ENCODE measurements at places on chromosomes 4 and X.

DNA sequence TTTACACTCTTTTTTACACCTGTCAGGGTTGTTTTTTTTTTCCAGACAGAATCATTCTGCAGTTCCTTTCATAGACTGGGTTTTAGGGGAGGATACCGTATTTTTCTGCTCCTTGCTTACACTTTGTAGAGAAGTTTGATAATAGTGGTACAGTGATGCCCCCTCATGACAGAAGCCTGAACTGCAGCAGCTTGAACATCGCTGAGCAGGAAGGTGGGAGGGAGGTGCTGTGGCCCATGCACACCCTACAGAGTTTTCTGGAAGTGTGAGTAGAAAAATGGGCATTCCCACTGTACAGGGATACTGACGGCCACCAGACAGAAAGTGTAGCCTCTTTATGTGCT, 54.5 kb downstream of the RAB40A start:
- peak; percentile 77 for DNase-seq

- peak; percentile 45 for DNase-seq
Measured at GRCh38 chrX:110847334-110847733, 51.7 kb upstream of the CHRDL1 start.

- no peak for DNase-seq
Measured at GRCh38 chr4:99790796-99791617, 25.6 kb upstream of the DAPP1 start.

DNA sequence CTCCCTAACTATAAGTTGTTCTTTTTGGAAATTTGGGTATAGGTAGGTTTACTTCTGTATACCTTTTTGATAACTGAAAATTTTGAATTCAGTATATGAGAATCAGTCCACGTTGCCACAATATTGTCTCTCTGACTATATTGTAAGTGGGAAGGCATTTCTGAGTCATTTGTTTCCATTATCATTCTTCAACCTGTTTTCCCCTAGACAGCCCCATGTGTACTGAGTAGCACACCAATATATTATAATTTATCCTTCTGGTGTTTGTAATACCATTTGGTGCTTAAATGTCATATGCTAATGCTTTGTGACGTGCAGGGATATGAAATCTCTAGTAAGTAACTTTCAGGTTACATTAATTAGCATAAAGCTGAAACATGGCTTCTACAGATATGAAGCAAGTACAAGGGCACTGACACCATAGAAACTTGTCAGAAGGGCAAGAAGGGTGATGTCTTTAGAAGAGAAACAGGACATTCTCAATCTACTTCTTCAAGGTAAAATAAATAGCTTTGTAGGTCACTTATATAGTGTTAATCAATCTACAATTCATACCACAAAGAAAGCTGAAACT, 27.7 kb downstream of the PAK3 start:
- DNase-seq: no peak

GRCh38 chr4:128371001-128371777, 83.6 kb upstream of the PGRMC2 start:
- DNase-seq: no peak

GRCh38 chr4:150983851-150984250, 31.2 kb downstream of the LRBA start:
- DNase-seq: no peak

DNA sequence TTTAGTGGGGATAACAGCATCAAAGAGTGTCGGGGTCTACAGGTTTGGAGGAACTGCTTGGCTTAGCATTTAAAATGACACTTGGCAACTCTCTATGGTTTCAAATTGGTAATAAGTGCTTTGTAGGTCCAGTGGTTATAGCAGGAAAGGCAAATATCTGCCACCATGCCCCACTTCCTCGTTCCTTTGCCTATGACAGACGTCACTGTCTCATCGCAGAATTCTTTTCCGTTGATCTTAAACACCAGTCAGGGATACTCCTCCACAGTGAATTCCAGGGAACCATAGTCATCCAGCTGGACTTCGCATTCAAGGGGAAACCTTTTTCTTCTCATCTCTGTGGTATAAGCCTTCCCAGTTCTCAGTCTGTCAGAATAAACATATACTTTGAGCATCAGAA, 319.1 kb downstream of the GPAT3 start:
- no peak for DNase-seq

- DNase-seq: no peak
Measured at GRCh38 chrX:136431625-136432024, 56.1 kb upstream of the BRS3 start.

- no peak for DNase-seq
Measured at GRCh38 chr4:98584265-98584664, 74.1 kb downstream of the TSPAN5 start.

GRCh38 chr4:183096276-183096965, 2.6 kb upstream of the WWC2 start:
- no peak for DNase-seq

- DNase-seq: no peak
Measured at GRCh38 chrX:115459883-115460880, 100.8 kb upstream of the PLS3 start.

GRCh38 chr4:103204111-103204510, 6.0 kb upstream of the CENPE start:
- no peak for DNase-seq
